ENCODE measurements at places on chromosomes 6 and 20. TPM values are rescaled to one million over a fixed set of nuclear protein-coding genes. Genes with fewer than 3 reads are reported as not detected.

NEURL2 gene
- total RNA-seq: 6.9 TPM

TCP11 gene
- total RNA-seq: not detected

CST5 gene
- not detected for total RNA-seq

ERVFRD-1 gene
- not detected for total RNA-seq

ALDH5A1 gene
- total RNA-seq: 1.9 TPM

FAM184A gene
- 1.2 TPM for total RNA-seq

OR2B6 gene
- total RNA-seq: not detected

MCCD1 gene
- not detected for total RNA-seq

BACH2 gene
- 0.58 TPM for total RNA-seq

EYA2 gene
- total RNA-seq: not detected

BAK1 gene
- total RNA-seq: 18.6 TPM

LY6G6D gene
- not detected for total RNA-seq
